Left ventricle myocardium inferior (tissue), 1 donor: ENCODE measurements at places on chromosomes 5 and 9.

DNA sequence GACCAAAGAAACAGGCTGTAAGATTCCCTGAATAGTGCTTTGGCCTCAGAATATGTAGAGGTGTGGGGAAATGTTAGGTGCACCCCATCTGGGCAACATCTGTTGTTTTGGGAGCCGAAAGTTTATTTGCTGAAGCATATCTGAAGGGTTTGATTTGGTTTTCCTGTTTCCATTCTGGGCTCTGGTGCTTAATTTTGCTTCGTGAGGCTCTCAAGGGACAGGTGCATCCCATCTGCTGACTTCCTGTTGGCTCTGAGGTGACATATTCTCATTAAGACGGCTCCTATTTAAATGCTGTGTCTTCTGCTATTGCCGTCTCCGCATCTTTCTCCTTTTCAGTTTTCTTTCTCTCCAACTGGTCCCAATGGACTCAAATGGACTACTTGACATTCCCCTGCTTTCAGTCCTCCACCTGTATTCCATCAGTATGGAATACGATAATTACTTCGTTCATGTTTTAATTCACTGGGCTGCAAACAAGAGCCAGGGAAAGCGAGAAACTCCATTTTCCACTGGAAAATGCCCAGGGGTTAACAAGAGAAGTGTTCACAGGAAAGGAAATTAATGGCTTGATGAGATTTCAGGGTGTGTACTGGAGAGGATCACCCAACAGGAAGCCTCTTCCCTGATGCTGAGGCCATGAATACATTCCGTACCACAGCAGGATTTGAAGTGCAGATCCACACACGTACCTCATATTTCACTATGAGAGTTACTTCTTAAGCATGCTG lies 104.0 kb downstream of the MTX3 start:
- DNase-seq, result no peak

GRCh38 chr5:41373230-41373629 lies 137.2 kb downstream of the PLCXD3 start:
- no peak for DNase-seq

DNA sequence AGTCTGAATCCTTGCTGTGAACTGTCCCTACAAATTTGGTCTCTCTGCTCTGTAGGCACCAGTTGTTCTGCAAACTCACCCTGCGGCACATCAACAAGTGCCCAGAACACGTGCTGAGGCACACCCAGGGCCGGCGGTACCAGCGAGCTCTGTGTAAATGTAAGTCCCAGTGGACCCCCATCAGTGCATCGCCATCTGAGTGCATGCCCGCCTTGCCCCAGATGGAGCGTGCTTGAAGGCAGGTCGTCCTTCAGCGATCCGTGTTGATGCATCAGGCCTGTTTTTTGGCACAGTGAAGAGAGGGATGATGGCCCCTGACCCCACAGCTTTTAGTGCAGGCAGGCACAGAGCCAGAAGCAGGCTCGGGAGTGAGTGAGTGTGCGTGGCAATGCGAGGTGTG lies 1.3 kb downstream of the SURF2 start:
- no peak for DNase-seq

DNA sequence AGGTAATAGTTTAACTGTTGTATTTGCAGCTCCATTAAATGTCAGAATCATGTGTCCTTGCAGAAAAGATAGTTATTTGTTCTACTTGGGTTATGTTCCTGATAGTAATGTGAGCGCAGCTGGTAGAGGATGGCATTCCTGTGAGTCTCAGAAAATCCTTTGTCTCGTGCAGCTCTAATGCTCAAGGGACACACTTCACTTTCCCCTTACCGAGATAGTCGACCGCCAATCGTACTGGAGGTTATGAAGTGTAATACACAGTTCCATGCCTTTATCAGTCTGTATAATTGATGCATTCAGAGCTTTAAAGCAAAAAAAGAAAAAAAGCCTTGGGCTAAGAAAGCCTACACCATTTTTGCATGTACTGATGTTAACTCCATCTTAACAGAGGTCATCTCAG lies 60.2 kb upstream of the SRP19 start:
- DNase-seq, result no peak

GRCh38 chr9:5499889-5500398 lies 10.4 kb upstream of the PDCD1LG2 start:
- no peak for DNase-seq

- DNase-seq, result no peak
Observed at GRCh38 chr9:109716631-109717030, 63.4 kb upstream of the PALM2AKAP2 start.

- DNase-seq, result no peak
Observed at GRCh38 chr9:94908583-94909249, 182.2 kb downstream of the AOPEP start.

DNA sequence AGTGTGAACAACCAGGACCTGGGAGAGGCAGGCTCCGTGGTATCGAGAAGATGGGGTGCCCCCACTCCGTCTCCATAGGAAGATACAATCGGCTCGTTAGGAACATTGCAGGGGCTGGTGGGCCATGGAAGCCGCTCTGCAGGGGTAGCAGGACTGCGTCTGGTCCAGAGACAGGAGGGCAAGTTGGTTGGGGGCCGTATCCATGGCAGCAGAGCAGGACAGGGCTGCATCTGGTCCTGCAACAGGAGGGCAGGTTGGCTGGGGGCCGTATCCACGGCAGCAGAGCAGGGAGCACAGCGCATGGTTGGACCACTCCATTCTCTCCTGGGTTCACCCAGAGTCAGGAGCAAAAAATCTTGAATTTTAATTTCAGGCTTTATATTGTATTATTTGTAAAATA lies 98.2 kb downstream of the ANKRD33B start:
- DNase-seq, result no peak

DNA sequence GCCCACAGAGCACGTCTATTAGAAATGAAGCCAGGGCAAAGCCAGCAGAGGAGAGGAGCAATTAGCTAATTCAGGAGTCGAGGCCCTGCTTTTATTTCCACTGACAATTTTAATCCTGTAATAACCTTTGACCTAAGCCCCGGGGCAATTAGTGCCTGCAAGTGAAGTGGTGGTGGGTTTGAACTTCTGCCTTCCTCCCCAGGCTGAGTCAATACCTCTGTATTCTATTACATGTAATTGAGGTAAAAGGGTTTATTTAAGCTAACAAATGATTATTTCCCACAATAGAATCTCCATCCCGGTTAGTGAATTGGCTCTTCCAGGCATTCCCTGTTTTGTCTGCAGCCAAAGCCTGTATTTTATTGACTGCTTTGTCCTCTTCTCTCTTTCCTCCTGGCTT lies 49.9 kb downstream of the FGF18 start:
- DNase-seq, result no peak

- no peak for DNase-seq
Observed at GRCh38 chr5:167639766-167640165, 651.7 kb upstream of the WWC1 start.

DNA sequence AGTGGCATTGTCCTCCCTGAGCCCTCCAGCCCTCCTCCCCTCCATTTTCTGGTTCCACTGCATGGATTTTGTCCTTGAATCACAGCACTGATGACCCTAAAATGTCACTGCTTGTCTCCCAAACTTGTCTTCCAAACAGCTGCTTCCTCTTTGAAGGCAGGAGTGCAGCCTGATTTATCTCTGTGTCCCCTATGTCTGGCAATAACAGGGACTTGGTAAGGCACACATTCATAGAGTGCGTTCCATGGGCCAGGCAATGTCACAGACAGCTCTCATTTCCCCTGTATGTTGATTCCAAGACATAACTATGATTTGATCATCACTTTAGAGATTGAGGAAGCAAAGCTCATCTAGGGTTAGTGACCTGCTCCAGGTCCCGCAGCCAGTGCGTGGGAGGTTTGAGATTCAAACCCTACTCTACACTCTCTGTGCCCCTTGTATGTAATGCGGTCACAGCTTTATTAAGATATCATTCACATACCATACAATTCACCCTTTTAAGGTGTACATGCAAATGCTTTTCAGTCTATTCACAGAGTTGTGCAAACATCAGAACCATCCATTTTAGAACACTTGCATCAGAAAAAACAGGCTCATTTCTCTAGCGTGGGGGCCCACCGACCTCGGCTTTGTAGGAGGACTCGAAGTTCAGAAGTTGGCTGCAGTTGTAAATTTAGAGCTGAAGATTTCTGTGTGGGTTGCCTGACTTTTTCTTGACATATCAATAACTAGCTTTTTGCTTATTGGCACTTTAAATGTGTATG lies 28.4 kb upstream of the BOD1 start:
- DNase-seq, result no peak

DNA sequence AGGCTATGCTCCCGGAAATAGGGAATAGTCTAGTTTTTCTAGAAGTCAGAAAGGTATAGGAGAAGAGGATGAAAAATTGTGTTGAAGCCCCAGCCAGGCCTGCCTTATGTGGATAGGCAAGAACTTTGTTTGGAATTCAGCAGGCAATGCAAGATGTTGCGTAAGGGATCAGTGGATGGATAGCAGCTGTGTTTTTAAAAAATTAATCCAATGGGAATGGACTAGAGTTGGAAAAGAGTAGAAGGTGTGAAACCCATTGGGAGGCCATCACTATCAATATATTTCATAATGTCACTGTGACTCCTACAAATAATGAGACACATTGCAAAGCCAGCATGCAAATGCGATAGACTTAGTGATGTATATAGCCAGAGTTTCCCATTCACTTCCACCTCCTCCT lies 281.9 kb downstream of the MARCHF11 start:
- no peak for DNase-seq

GRCh38 chr9:5569891-5570290 lies 59.0 kb upstream of the RIC1 start:
- DNase-seq, result no peak

DNA sequence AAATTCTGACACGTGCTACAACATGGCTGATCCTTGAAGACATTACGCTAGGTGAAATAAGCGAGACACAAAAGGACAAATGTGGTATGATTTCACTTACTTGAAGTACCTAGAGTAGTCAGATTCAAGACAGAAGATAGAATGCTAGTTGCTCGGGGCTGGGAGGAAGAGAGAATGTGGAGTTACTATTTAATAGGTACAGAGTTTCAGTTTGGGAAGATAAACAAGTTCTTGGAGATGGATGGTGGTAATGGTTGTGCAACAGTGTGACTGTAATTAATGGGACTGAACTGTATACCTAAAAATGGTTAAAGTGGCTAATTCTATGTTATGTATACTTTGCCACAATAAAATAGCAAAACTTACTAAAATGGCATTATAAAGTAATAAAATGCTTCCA lies 34.4 kb downstream of the PAM start:
- DNase-seq, result no peak

DNA sequence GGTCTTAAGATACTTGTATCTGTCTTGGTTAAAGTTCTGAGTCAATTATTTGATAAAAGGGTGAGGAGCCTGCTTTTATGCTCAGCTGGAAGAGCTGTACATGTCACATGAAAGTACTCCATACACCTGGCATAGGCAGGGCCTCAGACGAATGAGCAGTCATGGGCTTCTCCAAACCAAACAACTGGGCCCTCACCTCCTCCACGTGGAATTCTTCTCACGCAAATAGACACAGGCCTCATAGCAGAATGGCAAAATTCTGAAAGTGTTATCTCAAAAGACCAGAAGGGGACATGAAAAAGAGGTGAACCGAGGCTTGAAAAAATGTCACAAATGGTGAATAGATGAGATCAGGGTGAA lies 48.6 kb downstream of the FAM240B start:
- DNase-seq, result no peak

DNA sequence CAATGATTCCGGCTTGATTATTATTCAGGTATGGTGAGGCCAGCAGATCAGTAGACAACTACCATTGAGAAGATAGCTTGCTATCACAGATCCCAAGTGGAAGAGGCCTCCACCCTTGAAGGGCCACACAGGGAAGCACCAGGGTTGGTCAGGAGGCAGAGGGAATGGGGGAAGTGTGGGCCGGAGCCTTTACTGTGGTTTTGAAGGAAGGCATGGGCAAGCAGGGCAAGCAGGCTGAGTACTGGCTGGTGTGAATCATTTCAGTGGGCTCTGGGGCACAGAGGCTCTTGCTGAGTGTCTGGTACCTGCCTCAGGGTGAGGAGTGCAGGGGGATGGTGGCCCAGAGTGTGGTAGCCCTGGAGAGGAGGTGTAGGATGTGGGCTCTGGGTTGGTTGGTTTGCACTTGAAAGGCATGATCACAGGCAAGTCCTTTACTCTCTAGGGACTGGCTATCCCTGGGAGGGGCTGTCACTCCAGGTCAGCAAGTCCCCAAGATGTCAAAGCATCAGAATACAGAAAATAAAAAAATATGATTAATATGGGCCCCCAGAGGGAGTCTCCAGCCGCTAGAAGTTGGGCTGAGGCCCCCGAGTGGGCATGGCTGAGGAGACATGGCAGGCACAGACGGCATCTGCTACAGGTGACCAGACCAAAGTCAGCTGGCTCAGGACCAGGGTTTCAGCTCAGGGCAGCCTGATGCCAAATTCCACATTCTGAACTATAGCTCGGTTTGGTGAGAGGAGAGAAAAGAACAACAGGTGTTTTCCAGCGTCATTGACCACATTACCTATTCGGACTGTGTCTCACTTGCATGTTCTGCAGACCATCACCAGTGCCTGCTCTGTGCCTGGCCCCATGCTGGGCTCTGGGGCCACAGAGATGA lies 9.7 kb upstream of the SUSD3 start:
- DNase-seq, result no peak

- no peak for DNase-seq
Observed at GRCh38 chr9:1876891-1877496, 138.2 kb upstream of the SMARCA2 start.

GRCh38 chr5:81145329-81145935 lies 87.7 kb upstream of the CKMT2 start:
- DNase-seq, result no peak

GRCh38 chr9:132183134-132183533 lies 21.3 kb downstream of the NTNG2 start:
- DNase-seq, result no peak

- no peak for DNase-seq
Observed at GRCh38 chr9:91500509-91501014, 76.9 kb upstream of the NFIL3 start.

- no peak for DNase-seq
Observed at GRCh38 chr5:92544036-92544435, 1037.0 kb downstream of the NR2F1-AS1 start.

- DNase-seq, result no peak
Observed at GRCh38 chr5:106376522-106376921, 1294.2 kb downstream of the EFNA5 start.

DNA sequence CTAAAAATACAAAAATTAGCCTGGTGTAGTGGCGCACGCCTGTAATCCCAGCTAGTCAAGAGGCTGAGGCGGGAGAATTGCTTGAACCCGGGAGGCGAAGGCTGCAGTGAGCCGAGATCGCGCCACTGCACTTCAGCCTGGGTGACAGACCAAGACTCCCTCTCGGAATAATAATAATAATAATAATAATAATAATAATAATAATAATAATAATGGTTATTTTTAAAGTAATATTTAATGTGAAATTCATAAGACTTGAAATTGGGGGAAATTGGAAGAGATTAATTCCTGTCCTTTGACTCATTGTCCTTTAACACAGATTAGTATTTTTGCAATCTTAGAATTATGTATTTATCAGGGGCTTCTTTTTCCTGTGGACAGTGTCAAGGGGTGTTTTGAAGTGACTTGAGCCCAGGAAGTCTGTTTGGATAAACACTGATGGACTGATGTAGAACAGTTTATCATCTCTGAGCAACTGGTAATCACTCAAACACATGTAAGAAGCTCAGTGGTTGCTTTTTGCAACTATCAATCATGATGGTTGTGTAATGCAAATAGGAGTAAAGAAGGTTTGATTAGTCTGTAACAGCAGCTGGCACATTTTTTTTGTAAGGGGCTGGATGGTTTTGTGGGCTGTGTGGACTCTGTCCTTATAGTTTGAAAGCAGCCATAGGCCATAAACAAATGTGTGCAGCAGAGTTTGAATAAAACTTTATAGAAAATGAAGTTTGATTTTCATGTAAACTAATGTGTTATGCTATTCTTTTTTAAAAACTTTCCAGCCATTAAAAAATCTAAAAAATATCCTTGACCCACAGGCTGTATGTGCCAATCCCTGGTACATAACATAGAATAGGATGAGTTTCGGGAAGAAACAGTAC lies 93.5 kb downstream of the F2RL2 start:
- DNase-seq, result no peak

GRCh38 chr9:127458921-127459320 lies 7.6 kb downstream of the LRSAM1 start:
- peak; percentile 69 for DNase-seq
